ENCODE measurements at places on chromosomes 5 and 9.

DNA sequence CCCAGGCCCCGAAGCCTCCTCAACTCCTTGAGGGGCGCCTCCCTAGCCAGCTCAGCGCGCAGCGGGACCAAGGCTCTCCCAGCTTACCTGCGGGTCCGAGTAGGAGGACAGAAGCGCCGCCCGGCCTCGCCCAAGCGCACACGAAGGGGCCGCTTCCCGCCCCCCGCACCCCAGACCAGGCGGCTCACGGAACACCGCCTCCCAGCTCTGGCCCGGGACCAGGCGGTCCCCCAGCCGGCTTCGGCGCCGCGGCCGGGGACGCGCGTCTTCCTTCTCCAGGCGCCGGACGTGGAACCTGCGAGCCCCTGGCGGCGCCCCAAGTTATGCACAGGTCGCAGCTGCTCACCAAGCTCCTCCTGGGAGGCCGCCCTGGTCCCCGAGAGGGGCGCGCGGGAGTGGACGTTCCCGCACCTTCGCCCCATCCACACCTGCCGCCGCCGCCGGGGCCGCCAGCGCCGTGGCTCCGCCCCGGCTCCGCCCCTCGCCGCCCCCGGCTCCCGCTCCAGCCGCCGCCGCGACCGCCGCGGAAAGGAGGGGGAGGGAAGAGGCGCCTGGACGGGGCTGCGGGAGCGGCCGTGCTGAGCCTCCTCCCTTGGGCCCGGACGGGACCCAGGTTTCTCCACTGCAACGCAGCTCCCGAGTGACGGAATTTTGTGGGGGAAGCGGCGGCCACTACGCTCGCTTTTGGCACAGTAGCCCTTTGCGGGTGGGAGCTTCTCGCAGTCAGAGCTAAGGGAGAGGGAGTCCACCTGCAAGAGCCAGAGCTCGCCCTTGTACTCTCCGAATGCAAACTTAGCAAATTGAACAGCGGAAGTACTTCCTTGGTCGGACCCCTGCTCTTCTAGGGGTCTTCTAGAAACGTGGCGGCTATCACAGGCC, 77.5 kb upstream of the IFNE start:
- peak; percentile 56 for DNase-seq

DNA sequence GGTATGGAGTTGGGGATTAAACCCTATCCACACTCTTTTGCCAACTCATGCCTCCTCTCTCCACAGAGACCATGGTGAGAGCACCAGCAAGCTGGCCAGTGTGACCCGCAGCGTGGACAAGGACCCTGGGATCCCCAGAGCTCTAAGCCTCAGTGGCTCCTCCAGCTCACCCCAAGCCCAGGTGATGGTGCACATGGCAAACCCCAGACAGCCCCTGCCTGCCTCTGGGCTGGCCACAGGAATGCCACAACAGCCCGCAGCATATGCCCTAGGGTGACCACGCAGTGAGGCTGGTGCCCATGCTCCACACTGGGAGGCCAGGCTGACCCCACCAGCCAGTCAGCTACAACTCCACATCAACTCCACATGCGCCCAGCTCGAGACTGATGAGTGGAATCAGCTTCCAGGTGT, 11.5 kb upstream of the CARD19 start:
- no peak for DNase-seq

- no peak for DNase-seq
Measured at GRCh38 chr5:75049456-75050351, 2.7 kb downstream of the GCNT4 start.

DNA sequence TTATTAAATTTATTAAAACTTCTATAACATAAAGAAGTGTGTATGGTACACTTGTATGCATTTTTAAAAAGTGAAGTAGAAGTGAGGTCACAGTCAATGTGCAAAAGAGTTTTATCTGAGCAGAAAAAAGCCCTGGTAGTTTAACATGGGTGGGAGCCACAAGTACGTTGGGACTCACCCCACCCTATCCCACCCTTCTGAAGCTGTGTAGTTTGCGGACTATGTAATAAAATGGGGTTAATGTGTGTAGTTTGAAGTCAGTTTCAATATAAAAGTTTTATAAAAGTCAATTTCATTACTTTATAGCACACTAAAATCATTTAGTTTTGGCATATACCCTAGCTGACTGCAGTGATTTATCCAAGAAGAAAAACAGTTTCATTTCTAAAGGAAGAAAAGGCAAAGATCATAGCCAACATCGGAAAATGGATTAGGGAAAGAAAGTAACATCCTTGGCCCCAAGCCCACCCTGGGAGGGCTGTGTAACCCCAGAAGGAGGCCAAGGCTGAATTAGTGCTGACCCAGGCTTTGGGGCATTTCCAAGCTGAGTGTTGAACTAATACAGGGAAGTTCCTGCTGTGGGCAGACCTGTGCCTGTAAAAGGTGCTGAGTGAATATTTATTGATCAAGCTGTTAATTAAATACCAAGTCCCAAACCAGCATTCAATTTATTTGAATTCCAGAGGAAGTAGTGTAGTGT, 398.6 kb upstream of the ADAMTSL1 start:
- DNase-seq: no peak

DNA sequence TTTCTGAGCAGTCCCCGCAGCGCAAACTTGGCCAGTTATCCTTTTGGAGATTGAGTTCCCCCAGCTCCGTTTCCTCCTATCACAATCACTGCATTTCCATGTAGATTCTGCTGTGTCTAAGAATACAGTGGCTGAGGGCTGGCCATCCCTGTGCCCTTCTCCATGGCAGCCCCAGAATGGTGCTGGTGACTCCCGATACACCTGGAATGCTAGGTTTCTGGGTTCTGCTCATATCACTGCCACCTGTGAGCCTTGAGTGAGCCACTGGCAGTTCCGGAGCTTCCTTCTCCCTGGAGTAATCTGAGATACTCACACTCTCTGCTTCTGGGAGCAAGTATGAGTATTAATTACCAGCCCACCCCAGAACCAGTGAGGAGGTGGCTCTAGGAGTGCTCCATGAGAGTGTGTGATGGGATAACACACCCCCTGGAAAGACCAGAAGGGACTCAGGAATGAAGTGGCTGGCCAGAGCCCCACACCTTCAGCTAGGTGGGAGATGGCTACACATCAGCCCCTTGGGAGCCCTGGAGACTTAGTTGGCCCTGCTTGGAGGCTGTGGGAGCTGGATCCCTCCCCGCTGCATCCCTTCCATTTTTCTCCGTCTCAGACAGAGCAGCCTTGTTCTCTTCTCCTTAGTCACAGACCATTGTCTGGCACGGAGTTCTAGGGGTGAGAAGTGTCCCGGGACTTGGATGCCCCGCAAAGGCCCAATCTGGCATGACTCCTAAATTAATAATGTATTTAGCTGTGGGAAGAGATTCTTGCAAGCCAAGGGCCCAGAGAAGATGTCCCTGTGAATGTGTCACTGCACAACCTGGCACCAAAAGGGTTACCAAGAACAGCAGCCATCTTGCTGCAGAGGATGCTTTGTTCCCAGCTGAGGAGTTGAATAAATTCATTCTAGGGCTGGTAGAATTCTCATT, 4.9 kb downstream of the PCDHGC5 start:
- DNase-seq: no peak

- no peak for DNase-seq
Measured at GRCh38 chr9:12680341-12680740, 12.8 kb upstream of the TYRP1 start.

GRCh38 chr5:321726-322251, 275 bp downstream of the AHRR start:
- DNase-seq: no peak

DNA sequence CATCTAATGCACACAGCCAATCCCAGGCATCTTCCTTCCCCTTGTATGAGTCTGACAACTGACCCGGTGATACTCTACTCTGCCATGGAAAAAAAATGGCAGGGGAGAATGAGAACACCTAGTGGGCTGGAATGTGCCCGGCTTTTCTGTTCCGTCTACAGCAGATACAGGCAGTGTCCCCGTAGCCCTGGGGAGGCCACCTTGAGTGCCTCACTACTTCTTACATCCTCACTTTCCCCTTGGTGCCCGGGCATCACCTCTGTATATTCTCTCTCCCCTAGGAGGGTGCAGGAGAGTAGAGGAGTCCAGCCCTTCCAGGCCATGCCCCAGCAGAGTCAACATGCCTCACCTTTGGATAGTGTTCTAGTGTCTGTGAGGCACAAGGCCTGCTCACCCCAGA, 56.2 kb downstream of the SYK start:
- DNase-seq: no peak

DNA sequence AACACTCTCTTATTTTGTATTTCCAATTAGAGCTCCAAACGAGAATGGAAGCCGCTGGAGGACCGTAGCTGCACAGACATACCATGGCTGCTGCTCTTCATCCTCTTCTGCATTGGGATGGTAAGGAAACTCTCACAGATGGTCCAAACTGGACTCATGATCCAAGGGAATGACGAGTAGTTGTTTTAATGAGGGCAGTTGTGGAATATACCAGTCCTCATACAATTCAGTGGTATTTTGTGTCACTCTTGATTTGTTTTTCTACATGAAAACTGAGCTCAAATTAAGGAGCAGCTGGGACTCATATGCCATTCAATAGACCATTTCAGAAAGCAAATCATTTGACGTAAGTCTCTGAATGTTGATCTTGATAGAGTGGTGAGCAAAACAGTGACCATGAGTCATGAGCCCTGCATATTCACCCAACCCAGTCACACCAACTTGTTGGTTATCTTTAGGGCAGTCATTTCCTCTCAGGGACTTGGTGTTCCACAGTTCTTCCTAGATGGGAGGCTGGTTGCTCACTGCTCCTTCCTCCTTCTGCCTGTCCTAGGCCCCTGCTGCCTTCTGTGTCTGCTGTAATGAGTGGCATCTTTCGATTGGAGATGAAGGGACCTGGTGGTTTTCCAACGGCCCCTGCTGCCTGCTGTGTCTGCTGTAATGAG, 54.9 kb downstream of the SLC44A1 start:
- DNase-seq: no peak

DNA sequence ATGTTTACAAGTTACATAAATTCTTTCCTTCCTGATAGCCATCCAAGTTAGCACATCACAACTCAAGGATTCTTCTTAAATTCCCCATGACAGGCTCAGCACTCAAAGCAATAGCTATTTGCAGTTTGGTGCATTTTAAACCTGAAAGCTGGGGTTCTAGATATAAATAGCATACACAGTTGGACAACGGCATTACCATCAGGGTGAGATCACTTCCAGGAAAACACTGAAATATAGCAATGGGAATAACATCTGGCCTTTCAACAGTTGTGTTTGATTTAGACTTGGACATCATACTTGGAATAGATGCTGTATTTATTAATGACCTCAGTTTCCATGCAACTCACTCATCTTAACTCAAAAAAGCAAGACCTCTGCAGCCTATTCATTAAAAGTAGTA, 24.7 kb upstream of the LECT2 start:
- no peak for DNase-seq

GRCh38 chr9:97980479-97980803, 2.7 kb upstream of the ANP32B start:
- DNase-seq: no peak

DNA sequence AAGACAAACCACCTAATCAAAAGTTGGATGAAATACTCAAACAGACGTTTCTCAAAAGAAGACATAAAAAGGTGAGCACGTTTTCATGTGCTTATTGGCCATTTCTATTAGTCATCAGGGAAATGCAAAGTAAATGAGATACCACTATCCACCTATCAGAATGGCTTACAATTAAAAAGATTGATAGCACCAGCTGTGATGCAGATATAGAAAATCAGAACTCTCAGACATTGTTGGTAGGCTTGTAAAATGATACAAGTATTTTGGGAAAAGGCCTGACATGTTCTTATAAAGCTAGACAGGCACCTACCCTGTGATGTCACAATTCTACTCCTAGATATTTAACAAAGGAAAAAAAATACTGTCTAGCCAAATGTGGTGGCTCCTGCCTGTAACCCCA, 44.0 kb upstream of the SLC30A5 start:
- DNase-seq: no peak

DNA sequence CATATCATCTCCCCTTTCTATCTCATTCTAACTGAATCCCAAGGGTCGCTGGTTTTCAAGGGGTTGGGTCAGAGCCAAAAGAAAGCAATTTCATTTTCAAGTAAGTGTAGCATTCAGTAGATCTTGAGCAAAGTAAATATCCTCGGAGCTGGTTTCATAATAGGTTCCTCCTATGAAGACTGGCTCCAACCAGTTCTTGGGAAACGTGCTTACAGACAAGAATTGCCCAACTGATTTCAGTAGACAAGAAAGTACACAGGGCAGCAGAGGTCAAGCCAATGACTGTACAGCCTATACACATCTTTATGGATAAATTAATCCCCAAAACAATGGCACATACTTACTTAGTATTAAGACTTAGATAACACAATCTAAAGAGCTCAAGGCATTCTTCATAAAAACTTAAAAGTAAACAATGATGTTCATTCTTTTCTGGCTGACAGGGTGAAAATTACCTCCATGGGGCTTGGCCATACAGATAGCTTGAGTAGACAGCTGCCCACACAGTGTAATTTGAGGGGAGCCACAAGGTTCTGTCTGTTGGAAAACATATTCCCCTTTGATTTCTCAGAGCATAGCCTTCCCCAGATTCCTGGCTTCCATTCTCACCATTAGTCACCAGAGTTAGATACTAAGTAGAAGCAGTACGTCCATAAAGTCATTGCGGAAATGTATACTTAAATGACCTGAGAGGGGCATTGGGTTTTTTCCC, 163.9 kb downstream of the ARRDC3 start:
- DNase-seq: no peak

- no peak for DNase-seq
Measured at GRCh38 chr5:169091396-169091980, 209.5 kb downstream of the SLIT3 start.

- DNase-seq: no peak
Measured at GRCh38 chr9:104992659-104993058, 64.7 kb upstream of the ABCA1 start.

GRCh38 chr5:65625743-65626142, 916 bp downstream of the SHLD3 start:
- DNase-seq: no peak

GRCh38 chr5:82641331-82642003, 363.3 kb upstream of the RPS23 start:
- DNase-seq: peak; percentile 47

DNA sequence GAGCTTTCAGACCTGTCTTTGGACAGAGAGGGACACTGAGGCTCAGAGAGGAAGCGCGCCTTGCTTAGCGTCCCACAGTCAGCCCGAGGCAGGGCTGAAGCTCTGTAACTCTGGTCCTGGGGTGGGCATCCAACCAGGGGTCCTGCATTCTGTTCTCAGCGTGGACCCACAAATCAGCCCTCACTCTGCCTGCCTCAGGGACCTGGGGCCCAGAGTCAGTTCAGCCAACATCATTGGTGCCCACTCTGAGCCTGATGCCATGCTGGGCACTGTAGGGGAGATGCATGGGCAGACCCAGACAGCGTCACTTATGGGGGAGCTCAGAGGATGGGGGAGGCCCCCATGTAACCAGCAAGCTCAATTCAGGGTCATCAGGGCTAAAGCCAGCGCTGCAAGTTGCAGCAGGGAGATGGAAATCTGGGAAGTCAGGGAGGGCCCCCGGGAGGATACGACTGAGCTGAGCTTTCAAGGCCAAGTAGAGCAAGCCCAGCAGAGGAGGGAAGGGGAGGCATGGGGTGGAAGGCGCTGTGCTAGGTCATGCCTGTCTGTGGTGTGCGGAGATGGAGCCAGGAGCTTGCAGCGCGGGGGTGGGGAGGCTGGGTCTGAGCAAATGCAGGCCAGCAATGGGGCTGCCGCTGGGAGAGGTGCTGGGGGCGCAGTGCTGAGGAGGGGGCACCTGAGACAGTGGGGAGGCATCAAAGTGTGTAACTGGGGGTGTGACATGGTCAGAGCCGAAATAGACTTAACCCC, 21.1 kb downstream of the CORO2A start:
- DNase-seq: no peak
